CD4-positive, alpha-beta memory T cell (primary cell): ENCODE measurements at places on chromosomes 7 and 10.

- DNase-seq: no peak
Observed at GRCh38 chr7:150901160-150902035, 49.1 kb downstream of the AOC1 start.

- DNase-seq: no peak
Observed at GRCh38 chr7:6437251-6437650, 10.5 kb downstream of the DAGLB start.

GRCh38 chr7:47188136-47188535 lies 393.8 kb downstream of the TNS3 start:
- no peak for DNase-seq

DNA sequence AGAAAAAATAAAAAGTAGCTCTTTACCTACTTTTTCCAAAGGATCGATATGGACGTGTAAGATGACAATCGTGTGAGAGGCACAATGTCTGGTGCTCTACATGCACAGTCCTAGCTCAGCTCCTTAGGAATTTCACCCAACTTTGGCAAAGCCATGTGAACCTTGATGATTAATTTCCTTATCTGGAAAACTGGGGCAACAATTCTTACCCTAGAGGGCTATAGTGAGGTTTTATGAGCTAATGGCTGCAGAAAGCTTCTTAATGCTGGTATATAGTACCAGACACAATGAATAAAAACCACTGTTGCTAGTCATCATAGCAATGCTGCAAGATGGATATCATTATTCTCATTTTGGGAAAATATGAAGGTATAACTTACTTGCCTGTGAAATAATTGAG lies 202.7 kb downstream of the PARD3 start:
- no peak for DNase-seq

- DNase-seq: no peak
Observed at GRCh38 chr7:92884218-92884617, 47.8 kb upstream of the CDK6 start.

GRCh38 chr7:131027287-131027773 lies 293.3 kb upstream of the KLF14 start:
- DNase-seq: peak; percentile 73

- no peak for DNase-seq
Observed at GRCh38 chr10:80144067-80144695, 11.7 kb downstream of the PLAC9 start.

DNA sequence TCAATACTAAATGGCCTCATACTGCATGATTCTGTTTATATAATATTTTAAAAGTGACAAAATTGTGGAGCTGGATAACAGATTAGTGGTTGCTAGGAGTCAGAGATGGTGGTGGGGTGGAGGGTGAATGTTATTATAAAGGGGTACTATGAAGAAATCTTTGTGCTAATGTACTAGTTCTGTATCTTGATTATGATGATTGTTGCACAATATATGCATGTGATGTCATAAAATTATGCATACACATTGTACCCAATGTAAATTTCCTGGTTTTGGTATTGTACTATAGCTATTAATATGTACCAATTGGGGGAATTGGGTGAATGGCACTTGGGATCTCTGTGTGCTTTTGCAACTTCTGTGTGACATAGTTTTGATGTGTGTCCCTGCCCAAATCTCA lies 112.2 kb downstream of the TMEM26 start:
- DNase-seq: no peak

DNA sequence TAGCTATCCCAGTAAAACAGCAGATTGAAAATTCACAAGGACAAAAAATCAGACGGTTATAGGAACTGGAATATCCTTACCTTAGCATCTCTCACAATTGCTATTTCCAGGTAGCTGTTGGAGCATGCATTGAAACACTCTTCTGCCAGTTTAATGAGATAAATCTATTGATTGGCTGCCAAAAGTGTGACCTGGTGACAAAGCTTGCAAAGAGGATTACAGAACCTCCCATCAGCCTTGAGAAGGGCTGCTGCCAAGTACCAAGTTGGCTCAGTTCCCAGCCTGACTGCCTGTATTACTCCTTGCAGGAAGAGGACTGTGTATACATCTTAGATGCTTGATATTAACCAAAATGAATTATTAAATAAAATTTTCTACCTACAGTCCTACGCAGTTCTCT lies 5.1 kb downstream of the PRLHR start:
- no peak for DNase-seq

DNA sequence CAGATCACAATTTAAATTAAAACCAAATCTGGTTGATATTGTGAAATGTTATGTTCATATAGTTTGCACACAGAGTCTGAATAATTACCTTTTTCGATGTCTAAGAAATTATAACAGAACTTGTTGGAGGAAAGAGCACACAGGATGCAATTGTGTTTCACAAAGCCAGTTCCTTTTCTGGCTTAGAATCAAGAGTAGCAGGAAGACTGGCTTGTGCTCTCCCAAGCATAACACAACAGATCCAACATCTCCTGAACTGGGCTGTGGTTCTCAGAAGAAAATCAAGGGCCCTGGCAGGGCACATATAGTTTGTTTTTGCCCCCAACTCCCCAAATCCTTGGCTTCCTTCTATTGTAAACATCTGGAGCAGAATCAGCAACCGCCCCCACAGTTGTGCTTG lies 62.7 kb downstream of the LRRC4 start:
- DNase-seq: no peak

- no peak for DNase-seq
Observed at GRCh38 chr10:3406556-3406955, 234.0 kb upstream of the PITRM1 start.

DNA sequence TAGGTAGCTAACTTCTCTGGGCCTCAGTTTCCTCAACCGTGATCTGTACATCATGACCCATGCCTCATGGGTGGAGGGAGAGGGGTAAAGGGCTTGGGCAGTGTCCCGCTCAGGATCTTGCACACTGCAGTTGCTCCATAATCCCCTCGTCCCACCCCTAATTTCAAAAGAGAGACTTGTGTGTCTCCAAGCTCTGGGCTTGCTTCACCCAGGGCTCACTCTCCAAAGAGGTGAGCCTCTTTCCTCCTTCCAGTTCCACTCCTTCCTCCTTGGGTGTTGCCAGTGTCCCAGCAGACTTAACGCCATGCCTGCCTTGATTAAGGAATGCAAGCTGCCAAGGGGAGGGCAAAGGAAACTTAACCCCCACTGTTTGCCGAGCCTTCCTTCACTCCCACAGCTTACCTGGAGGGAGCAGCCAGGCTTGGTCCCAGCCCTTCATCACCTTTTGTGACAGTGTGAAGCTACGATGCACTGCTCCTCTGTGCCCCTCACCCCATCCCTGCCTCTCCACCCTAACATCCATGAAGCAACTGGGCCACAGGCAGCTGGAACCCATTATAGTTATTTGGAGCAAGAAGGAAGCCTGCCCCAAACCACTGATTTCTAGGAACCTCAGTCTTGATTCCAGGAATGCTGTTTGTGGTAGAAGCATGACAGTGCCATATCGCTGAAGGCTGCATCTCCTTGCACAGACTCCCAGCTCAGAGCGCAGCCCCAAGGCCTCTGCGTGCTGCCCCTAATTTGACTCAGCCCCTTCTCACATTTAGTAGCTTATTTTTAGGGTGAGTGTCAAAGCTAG lies 363.3 kb downstream of the TNS3 start:
- no peak for DNase-seq

DNA sequence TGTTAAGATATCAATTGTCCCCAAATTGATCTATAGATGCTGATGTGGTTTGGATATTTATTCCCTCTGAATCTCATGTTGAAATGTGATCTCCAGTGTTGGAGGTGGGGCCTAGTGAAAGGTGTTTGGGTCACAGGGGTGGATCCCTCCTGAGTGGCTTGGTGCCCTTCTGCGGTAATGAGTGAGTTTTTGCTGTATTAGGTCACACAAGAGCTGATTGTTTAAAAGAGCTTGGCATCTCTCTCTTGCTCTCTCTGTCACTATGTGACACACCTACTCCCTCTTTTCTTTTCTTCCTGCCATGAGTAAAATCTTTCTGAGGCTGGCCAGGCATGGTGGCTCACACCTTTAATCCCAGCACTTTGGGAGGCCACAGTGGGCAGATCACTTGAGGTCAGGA lies 98.2 kb upstream of the KAT6B start:
- no peak for DNase-seq

GRCh38 chr7:25839084-25839769 lies 312.8 kb upstream of the NFE2L3 start:
- DNase-seq: no peak

- DNase-seq: no peak
Observed at GRCh38 chr7:157574120-157574825, 237.5 kb downstream of the DNAJB6 start.

DNA sequence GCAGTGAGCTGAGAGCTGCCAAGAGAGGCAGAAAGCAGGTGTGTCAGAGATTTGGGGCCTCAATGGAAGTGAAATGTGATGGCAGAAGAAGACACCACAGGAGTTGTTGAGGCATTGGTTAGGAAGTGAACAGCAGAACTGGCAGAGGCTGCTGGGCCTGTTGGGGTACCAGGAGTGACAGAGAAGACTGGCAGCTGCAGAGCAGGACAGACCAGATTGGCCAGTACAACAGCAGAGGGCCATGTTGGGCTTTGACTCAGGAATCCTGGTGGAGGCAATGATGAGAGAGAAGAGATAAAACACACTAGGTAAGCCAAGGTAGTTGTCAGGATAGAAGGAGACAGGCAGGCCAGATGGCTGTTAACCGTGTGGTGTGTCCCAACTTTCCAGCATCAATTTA lies 19.9 kb upstream of the HERPUD2 start:
- DNase-seq: no peak

DNA sequence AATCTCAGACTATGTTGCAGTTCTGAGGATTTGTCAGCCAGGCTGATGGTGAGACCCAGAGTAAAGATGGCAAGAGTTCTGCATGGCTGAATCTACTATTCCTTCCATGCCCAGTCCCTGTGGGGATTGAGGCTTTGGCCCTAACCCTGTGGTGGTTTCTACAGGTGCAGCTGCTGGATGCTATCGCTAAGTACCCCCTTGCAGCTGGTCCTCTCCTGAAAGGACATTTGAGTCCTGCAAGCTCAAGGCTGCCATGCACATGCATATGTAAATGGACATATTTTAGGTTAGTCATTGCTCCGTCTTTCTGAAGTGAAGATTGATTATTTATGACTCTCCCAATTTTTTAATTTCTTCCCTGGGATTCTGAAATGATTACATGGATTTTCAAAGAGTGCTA lies 1122.2 kb upstream of the CELF2 start:
- DNase-seq: no peak

GRCh38 chr7:70268179-70268578 lies 669.9 kb downstream of the AUTS2 start:
- DNase-seq: no peak

DNA sequence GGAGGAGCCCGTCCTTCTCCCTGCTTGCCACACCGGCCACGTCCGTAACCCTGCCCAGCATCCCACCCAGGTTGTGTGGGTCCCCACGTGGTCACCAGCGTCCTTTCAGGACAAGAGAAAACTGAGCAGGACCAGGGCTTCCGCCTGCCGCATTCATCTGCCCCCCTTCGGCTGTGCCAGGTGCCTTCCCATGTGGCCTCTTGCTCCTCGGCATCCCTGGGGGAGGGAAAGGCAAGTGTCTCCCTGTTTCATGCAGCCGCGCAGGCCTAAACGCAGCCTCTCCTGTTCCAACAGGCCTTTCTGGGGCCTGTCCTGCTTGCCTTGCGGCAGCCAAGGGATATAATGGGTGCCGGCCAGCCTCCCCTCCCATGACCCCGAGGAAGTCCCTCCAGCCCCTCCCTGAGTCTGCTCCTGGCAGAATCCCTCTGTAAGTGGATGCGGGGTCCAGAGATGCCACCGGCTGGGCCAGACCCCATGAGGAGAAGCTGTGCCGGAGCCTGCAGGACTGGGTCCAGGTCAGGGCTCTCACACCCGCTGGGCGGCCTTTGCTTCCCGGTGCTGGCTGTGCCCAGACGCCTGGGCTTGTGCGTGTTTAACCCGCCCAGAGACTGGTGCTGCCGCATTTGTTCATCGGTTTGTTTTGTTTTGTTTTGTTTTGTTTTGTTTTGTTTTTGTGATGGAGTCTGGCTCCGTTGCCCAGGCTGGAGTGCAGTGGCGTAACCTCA lies 23.1 kb downstream of the SHH start:
- DNase-seq: no peak

DNA sequence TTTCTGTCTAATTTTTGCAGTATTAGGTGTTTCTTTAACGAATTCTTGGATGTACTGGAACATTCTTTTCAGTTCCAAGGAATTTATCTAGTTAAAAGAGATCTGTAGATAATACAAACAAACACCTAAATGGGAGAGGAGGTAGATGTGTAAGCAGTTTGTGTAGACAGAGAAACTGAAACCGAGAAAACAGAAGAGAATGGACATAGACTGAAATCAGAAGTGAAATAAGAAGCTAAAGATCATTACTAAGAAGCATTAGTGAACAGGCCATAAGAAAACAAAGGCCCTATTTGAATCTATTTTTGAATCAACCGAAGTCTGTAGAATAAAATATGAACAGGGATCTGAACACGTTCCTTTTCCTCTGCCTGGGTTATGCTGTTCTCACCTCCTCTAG lies 26.5 kb upstream of the TMEM229A start:
- DNase-seq: no peak

GRCh38 chr7:143361552-143362130 lies 872 bp downstream of the FAM131B start:
- DNase-seq: no peak

DNA sequence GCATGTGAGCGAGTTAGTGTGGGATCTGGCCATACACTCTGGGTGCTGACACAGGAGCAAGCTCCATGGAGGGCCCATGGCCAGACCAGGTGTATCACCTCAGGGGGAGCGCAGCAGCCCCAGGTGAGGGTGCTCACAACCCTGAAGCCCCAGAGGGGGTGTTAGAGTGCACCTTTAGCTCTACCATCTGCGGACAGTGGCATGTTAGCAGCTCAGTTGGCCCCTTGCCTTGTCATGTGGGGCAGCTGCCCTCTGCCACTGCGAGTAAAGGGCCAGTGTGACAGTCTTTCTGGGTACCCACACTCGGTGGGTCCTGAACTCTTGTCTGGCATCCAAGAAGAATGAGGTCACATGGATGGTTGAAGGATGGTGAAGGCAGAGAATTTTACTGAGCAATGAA lies 600.2 kb downstream of the SORCS3 start:
- DNase-seq: no peak

GRCh38 chr10:23359692-23360380 lies 15.2 kb upstream of the C10orf67 start:
- DNase-seq: no peak
